ENCODE measurements at places on chromosomes 12 and 14.

DNA sequence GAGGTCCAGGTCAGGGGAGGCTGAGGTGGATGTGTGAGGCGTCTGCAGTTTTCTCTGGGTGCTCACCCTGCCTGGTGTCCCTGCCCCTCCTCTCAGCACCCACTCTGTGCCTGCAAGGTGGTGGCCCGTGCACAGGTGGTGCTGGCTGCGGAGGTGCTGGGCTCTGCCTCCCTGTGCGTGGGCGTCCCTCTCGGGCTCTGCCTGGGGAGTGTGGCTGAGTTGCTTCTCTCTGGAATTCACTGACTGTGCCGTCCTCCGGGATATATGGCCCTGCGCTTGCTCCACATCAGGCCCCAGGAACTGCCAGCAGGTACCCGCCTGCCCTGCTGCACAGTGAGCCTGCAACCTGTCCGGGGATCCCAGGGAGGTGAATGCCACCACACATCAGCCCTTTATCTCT, 379.1 kb downstream of the TMEM121 start:
- DNase-seq: no peak

DNA sequence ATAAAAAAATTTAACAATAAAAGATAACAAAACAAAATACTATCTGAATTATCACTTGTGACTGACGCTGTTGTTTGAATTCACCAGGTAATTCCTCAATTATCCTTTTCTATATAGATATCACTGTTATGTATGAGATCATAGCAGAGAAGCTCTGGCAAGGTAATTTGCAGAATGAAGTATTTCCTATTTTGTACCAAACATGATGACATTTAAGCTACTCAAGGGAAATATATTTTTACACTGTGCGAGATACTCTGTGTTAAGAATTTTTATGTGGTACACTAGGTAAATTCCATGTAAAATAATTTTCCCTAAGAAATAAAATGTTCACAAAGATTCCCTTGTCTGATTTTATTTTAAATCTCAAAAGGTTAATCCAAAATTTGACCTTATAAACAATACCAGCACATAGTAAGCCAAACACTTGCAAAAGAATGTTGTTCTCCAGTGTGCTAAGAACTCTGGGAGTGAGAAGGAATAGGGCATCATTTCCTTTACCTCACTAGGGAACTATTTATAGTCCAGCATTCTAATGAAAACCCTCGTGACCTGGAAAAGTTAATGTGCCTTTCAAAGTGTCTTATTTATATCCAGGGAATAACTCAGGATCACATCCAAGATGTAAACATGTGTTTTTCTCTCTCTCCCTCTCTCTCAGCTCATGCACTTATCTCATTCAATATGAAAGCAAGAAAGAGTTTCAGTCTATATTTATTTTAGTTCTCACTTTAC, 115.2 kb upstream of the RAP1B start:
- no peak for DNase-seq

- peak; percentile 51 for DNase-seq
Observed at GRCh38 chr14:24605435-24606190, 3.9 kb downstream of the GZMH start.

DNA sequence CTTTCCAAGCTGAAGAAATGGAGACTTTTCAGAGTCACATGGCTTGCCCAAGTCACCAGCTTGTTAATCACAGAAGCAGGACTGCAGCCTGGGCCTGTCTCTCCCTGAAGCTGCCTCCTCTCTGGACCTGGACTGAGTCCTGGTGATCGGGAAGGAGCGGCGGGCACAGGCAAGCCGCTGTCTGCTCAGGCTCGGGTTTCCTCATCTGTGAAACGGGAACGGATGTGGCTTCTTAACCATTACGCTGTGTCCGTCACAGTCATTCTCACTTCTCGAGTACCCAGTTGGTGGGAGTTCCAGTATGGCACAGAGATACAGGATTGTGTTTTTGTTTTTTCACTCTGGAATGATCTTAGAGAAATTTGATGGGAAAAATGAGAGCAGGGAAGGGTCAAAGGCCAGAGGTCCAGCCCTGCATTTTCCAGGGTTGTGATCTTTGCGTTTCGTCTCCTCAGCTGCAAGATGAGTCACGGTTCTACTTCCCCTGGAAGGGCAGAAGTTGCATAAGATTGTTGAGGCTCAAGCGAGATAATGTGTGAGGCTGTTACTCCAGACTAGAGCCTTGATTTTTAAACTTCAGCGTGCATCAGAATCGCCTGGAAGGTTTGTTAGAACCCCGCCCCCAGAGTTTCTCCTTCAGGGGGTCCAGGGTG, 7.6 kb upstream of the LRTM2 start:
- DNase-seq: no peak

DNA sequence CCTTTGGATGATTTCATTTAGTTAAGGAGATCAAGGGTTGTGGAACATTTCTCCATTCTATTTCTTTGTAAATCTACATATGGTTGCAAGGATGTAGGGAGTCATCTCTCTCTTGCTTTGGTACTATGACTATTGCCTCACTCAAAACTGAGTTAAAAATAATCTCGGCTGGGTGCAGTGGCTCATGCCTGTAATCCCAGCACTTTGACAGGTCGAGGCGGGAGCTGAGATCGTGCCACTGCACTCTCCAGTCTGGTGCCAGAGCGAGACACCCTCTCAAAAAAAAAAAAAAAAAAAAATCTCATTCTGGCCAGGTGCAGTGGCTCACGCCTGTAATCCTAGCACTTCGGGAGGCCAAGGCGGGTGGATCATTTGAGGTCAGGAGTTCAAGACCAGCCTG, 24.8 kb upstream of the PPM1H start:
- no peak for DNase-seq

DNA sequence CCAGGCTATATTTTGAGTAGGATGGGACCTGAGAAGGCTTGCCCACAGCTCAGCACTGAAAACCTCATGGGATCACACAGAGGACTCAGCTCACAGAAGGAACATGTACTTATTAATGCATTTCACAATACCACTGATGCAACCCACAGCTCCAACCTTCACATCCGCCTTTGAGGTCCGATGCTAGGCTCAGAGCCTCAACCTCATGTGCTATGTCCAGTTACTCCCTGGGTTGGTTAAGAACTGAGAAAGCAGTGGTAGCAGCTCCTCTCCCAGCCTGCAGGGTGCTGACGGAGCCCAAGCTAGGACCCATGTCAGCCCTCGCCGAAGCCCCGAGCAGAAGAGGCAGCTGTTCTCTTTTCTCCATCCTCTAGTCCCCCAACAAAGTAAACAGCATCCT, 52.9 kb downstream of the SPTB start:
- DNase-seq: no peak
